ENCODE measurements at places on chromosomes 1 and 21. TPM values are rescaled to one million over a fixed set of nuclear protein-coding genes. Genes with fewer than 3 reads are reported as not detected.

DNA sequence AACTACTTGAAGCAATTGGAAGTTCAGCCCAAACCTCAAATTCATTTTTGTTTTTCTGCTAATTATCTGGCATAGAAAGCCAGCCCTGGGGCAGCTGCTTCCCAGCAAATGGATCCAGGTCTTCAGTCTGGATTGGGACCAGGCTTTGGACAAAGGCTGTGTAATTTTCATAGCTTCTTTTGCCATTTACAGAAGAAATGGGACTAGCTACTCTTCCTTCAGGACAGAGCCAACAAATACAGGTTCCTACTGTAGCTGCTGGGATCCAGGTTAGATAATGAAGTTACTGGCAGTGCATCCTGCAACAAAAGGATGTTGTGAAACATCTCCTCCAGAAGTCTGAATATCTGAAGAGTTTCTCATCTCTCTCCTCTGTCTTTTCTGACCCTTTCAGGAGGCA lies 171.5 kb upstream of the CAMK1G start:
- no peak overlapping the region for H3K27ac ChIP-seq
- H3K27me3 ChIP-seq, result peaks cover 21% of the 10 kb centered on the region
- H3K4me3 ChIP-seq, result no peak overlapping the region
- no peaks in the 10 kb centered on the region for H3K4me1 ChIP-seq
- DNase-seq, result no peak

DNA sequence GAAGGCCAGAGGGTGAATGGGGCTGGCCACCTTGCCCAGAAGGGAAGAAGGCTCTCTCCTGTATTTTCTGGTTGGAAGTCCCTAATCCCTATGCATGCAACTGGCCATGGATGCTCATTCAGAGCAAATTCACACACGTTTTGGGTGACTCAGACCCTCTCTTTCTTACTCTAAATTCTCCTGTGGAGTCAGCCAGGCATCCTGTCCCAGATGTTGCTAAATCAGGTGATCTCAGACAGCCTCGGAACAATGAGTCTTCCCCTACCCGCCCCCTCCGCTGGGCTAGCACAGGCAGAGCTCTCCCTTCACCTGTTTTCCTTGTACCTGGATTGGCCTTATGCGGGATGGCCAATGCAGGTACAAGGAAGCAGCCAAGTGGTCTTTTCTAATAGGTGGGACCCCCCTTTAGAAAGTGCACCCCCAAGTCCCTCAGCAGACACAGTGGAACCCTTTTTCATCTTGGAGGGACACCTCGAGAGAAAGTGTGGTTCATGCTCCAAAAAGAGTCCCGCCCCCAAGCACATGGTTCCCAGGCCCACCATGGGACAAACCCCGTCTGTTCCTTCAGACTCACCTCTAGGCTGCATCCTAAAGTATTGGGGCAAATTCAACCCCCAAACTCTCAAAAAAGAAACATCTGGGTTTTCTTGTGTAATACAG lies 8.6 kb downstream of the S100A6 start:
- DNase-seq, result no peak
- H3K27me3 ChIP-seq, result no peaks in the 10 kb centered on the region
- no peak overlapping the region for H3K27ac ChIP-seq
- peaks cover 19% of the 10 kb centered on the region for H3K4me1 ChIP-seq
- H3K36me3 ChIP-seq, result no peaks in the 10 kb centered on the region

DNA sequence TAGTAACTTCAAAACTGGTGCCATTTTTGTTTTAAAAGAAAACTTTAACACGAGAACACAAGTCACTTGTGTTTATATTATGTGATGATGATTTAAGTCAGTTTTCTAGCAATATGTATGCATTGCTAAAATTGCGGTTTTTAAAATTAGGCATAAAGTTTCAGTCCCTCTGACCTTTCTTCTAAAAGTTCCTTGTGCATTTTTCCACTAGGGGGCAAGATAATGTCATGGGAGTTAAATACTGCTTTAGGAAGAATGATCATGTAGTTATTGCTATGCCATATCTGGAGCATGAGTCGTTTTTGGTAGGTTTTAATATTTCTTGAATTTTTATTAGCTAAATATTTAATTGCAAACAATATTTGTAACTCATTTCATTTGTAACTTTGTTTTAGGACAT lies 10.7 kb downstream of the CDC7 start:
- H3K27ac ChIP-seq, result no peak overlapping the region
- no peaks in the 10 kb centered on the region for H3K27me3 ChIP-seq

DNA sequence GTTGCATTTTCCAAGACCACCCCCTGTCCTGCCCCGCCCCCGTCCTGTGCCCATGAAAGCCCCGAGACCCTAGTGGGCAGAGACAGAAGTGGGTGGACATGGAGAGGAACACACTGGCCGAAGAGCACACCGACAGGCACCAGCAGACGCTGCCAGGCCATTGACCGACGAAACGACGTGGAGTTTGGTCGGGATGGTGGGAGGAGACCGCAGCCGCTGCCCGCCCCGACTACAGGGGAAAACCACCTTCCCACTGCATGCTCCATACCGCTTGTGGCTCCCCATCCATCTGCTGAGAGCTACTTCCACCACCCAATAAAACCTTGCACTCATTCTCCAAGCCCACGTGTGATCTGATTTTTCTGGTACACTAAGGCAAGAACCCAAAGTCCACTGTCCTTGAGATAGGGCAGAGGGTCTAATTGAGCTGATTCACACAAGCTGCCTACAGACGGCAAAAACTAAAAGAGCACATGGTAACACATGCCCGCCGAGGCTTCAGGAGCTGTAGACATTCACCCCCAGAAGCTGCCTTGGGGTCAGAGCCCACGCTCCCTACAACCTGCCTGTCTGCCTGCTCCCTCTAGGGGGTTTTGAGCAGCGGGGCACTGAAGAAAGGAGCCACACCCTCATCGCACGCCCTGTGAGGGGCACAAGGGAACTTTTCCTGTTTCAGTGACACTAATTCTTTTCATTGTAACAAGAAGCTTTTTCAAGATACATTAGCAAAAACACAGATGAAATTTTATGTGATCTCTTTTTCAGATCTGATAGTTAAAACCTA lies 81.2 kb upstream of the RAB3GAP2 start:
- no peaks in the 10 kb centered on the region for H3K36me3 ChIP-seq
- H3K27me3 ChIP-seq, result peaks cover 4% of the 10 kb centered on the region
- H3K4me3 ChIP-seq, result no peak overlapping the region
- H3K4me1 ChIP-seq, result no peaks in the 10 kb centered on the region
- no peak for DNase-seq
- H3K27ac ChIP-seq, result no peak overlapping the region

- no peak overlapping the region for H3K27ac ChIP-seq
- no peak overlapping the region for H3K4me3 ChIP-seq
- H3K27me3 ChIP-seq, result peaks cover 7% of the 10 kb centered on the region
- no peak for DNase-seq
- peaks cover 6% of the 10 kb centered on the region for H3K4me1 ChIP-seq
- no peaks in the 10 kb centered on the region for H3K36me3 ChIP-seq
Observed at GRCh38 chr1:16145662-16146278, 10.1 kb downstream of the EPHA2 start.

- peaks cover 2% of the 10 kb centered on the region for H3K27me3 ChIP-seq
- H3K27ac ChIP-seq, result no peak overlapping the region
- DNase-seq, result no peak
- H3K4me1 ChIP-seq, result no peaks in the 10 kb centered on the region
- no peaks in the 10 kb centered on the region for H3K36me3 ChIP-seq
- H3K4me3 ChIP-seq, result no peak overlapping the region
Observed at GRCh38 chr1:227390525-227390924, 72.2 kb upstream of the CDC42BPA start.

- no peak overlapping the region for H3K4me3 ChIP-seq
- no peak overlapping the region for H3K27ac ChIP-seq
- H3K36me3 ChIP-seq, result peaks cover 59% of the 10 kb centered on the region
Observed at GRCh38 chr1:1799716-1800115, 21.4 kb upstream of the NADK start.

- DNase-seq, result no peak
- no peaks in the 10 kb centered on the region for H3K27me3 ChIP-seq
- H3K36me3 ChIP-seq, result no peaks in the 10 kb centered on the region
- no peak overlapping the region for H3K4me3 ChIP-seq
- no peak overlapping the region for H3K27ac ChIP-seq
- no peaks in the 10 kb centered on the region for H3K4me1 ChIP-seq
Observed at GRCh38 chr1:228072658-228073043, 9.9 kb upstream of the ARF1 start.

- H3K27ac ChIP-seq, result no peak overlapping the region
- H3K27me3 ChIP-seq, result no peaks in the 10 kb centered on the region
- H3K4me3 ChIP-seq, result no peak overlapping the region
- H3K36me3 ChIP-seq, result no peaks in the 10 kb centered on the region
- no peaks in the 10 kb centered on the region for H3K4me1 ChIP-seq
Observed at GRCh38 chr21:31993826-31994825, 121.3 kb downstream of the HUNK start.

DNA sequence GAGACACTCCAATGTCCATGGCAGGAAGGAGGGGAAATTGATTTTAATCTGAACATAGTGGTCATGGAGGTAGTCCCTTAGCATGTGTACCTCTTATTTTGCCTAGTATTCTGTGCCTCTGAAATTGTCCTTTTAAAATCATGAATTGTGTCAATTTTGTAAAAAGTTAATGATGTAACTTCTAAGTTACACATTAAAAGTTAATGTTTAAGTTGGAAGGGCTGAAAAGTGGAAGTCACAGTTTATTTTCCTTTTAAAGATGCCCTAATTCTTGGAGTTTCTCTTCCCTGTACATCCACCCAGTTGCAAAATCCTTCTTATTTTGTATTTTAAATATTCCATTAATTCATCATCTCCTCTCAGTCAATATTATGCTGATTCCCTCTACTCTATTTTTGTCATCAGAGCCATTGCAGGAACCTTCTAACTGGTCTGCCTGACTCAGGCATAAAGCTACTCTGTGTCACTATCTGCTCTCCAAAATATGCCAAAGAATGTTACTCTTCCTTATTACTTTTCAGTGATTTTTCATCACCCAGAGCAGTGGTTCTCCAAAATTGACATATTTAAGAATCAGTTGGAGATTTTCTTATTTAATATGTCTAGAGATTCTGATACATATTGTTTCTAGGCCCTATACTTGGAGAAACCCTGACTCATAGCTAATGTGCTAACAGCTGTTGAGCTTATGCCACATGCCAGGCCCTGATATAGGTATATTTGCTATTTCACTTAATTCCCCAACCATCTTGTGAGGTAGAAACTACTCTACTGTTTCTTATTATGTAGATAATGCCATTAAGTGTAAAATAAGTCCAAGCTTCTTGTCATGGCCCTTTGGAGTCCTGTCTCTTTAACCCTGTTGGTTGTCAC lies 5.1 kb downstream of the HOOK1 start:
- no peak overlapping the region for H3K4me3 ChIP-seq
- H3K36me3 ChIP-seq, result no peaks in the 10 kb centered on the region
- DNase-seq, result no peak

- H3K27me3 ChIP-seq, result no peaks in the 10 kb centered on the region
- peaks cover 69% of the 10 kb centered on the region for H3K4me1 ChIP-seq
- no peak for DNase-seq
- peak overlapping the region; percentile 45 for H3K4me3 ChIP-seq
- H3K36me3 ChIP-seq, result peaks cover 17% of the 10 kb centered on the region
Observed at GRCh38 chr1:198185759-198186158, 29.0 kb downstream of the NEK7 start.

DNA sequence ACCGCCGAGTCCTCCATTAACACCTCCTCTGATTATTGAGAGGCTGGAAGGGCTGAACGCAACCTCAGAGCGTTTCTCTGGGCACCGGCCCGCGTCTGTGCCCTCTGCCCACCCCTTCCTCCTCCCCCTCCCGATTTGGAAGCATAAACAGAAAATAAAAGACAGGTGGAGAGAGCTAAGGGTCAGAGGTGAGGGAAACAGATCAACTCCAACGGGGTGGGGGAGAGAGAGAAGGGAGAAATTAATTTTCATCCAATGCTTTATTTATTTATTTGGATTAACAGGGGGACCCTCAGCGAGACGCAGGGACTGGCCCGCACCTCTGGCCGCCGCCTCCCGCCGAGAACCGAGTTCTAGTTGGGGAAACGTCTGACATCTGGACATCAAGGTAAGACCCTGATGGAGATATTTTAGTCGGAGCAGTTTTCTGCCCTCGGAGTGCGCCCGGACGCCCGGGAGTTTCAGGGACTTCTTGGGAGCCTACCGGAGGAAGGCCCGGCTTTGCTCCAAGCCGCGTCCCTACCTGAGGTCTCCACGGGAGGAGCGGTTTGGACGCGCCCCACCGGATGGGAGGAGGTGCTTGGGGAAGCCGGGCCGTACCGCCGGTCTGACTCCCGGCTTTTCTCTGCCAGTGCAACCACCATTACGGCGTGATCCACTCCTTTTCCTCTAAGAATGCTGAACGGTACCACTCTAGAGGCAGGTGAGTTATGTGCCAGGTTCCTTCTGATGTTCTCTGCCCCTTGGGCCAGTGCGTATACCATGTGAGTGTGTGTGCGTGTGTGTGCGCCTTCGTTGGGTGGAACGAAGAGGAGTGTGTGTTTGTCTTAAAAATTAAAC lies 5.1 kb upstream of the LHX9 start:
- peaks cover 98% of the 10 kb centered on the region for H3K27me3 ChIP-seq
- H3K27ac ChIP-seq, result peak overlapping the region; percentile 60
- H3K4me3 ChIP-seq, result peak overlapping the region; percentile 87

GRCh38 chr1:21289700-21290545 lies at the start of gene ECE1:
TSS of gene ECE1 (minus strand) at chr1:21290463. CDS start at chr1:21290414, 49 bp downstream.
- peaks cover 45% of the 10 kb centered on the region for H3K4me1 ChIP-seq
- peak; percentile 29 for DNase-seq
- H3K4me3 ChIP-seq, result peak within 1 kb of the TSS; percentile 84
- H3K27ac ChIP-seq, result peak within 1 kb of the TSS; percentile 76

- no peaks in the 10 kb centered on the region for H3K4me1 ChIP-seq
- no peaks in the 10 kb centered on the region for H3K27me3 ChIP-seq
- no peaks in the 10 kb centered on the region for H3K36me3 ChIP-seq
Observed at GRCh38 chr1:107724648-107725047, 240.3 kb downstream of the VAV3 start.

Gene TMEM61
- total RNA-seq, result 0.16 TPM

Gene OR14C36
- not detected for total RNA-seq

Measured in activated T-helper 2 cell treated with anti-CD3 and anti-CD28 coated beads, Interferon-gamma antibody, Interleukin-2, Interleukin-4, amounts not matched to agents 10 μg/mL and 5 μg/mL and 100 μg/mL, durations not matched to agents 14 hours and 24 hours and 36 hours (primary cell).